CD4-positive, alpha-beta T cell treated with Interleukin-6 at 100 ng/mL for 8 hours (primary cell): ENCODE measurements at places on chromosomes 2 and 18.
A peak's percentile ranks its signal among the peaks of the same experiment; 100 is the strongest.

GRCh38 chr2:167275046-167275445 lies 386.8 kb downstream of the XIRP2 start:
- DNase-seq, result no peak

DNA sequence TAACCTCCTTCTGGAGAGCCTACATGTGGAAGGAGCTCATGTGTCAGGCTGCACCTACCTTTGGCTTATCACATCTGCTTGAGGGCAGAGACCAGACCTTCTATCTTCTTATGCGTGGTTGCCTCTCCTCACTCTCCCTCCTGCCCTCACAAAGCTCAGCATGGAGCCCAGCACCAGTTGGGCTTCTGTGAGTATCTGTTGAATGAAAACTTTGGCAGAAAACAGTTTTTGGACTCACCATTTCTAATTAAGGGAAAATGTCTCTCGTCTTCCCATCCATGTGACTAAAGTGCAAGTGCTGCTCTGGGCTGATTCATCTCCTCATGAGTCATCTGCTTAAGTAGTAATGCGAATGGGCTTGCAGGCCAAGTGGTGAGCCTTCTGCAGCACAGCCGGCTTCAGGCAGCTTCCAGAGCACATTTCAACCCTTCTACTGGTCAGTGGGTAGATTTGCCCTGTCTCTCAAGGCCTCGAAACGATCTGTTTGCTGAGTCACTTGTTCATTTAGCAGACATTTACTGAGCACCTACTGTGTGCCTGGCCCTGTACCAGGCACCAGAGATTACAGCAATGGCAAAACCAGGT lies 102.6 kb downstream of the VSNL1 start:
- no peak for DNase-seq

DNA sequence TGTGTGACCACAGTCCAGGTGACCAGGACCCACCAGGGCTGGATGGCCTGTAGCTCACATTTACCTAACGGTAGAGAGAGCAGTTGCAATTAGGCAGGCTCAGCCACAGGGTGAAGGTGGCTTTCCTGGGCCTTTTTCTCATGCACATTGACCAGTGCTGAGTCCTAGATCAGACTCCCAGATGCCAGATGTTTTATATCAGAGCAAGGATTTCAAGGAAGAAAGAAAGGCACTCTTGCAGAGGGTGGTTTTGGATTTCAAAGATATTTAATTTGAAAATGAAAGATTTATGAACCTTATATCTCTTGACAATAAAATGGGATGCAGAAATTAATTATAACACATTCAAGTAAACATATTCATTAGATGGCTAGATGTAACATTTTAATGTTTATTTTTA lies 694.2 kb upstream of the GYPC start:
- no peak for DNase-seq

DNA sequence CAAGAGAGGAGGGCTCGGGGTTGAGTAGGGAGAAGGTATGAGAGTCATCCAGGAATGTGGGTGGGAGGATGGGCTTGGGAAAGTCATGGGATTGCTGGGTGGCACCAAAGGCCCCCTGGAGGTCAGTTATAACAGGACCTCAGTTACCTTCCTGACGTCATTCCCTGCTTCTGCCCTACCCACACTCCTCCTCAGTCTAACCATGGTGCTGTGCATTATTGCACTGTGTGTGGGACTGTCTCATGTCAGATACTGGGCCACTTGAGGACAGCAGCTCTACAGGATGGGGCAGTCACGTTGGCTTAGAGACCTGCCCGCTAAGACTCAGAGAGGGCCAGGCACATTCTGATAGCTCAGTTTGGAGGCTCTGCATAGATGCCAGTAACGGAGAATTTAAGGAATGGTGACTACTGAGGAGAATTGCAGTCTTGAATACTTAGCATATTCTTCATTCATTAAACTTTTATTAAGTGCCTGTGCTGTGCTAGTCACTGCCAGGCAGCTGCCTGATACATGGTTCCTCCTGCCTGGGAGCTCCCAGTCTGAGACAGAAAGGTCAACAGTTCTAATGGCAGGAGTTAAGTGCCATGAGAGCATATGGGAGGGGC lies 90.5 kb downstream of the LAMA3 start:
- DNase-seq, result no peak

- DNase-seq, result no peak
Observed at GRCh38 chr18:23580677-23581367, 5.5 kb downstream of the NPC1 start.

DNA sequence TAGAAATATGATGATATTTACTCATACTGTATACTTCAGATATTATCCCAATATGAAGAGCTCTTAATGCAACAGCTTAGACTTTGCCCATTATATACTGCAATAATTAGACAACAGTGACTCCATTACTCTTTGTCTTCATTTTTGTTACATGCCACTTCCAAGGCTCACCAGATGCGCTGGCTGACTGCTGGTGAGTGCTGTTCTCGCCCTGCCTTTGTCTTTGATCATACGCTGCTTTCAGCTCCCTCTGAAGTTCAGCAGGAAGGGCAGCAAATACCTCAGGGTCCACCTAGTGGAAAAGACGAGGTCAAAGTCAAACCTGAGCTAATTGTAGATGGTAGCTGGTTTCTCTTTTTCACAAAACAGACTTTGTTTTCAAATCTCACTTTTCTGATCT lies 66.3 kb downstream of the EIF5B start:
- DNase-seq, result no peak

DNA sequence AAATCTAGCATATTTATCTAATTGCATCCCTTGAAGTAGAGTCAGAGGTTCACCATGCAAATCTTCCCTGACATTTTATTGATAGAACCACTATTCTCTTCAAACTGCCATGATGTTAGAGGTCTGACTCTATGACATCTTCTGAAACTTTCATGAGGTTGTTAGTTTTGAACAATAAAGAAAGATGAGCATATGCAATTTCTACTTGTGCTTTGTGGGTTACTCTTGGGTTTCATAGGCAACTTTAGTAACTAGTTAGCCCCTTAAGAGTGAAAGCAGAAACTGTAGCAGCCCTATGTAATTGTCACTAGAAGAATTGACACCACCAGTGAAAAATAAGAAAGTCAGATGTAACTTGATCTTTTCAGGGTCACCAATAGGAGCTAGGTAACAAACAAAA lies 53.1 kb upstream of the ZEB2 start:
- no peak for DNase-seq

GRCh38 chr2:109694190-109694589 lies 80.0 kb downstream of the SOWAHC start:
- no peak for DNase-seq

- DNase-seq, result no peak
Observed at GRCh38 chr2:2769481-2770431, 438.7 kb upstream of the MYT1L start.

DNA sequence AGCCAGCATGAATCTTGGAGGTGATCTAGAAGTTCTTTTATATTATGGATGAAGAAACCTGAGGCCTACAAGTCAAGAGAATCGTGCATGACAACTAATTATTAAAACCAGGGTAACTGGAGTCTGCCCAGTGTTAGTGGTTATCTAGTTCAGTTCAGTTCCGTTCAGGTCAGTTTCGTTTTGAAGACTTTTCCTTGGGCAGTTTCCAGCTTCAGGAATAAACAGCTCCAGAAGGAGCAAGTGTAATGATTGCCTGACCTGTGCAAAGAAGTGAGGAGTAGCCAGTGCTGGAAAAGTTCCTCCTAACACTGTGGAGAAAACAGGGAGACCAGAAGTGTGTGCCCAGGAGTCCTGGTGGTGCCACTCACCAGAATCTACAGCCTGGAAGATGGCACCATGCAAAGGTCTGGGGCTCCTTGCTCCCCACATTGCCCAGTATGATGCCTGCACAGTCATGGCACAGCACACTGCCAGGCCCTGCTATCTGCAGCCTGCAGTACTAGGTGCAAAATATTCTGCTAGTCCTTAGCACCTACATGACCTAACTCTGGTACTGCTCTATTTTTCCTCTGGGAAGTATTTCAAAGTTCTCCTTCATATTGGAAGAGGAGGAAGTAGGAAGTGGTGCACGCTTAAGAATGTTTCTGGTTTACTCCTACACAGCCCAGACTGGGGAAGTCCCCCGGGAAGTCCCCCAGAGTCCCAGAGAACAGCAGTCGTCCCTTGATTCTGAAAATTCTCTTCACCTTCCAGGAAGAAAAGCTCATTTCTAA lies 65.8 kb downstream of the SUMO1 start:
- DNase-seq, result no peak

DNA sequence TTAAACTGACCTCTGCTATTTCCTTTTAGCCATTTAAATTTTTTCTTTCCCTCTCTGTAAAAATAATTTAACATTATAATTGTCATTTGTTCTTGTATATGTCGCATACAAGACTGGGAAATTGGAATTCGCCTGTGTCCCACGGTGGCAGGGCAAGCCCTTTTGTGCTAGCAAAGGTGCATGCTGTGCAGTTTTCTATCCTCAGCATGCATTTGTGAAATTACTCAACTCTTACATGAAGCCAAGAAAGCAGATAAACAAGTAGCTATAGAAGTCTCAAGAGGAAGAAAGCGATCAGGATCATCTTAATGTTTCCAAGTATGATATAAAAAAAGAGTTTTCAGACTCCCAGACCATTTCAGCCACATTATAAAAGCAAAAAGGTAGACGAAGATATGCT lies 392.6 kb upstream of the CHST9 start:
- no peak for DNase-seq

- no peak for DNase-seq
Observed at GRCh38 chr18:50793641-50794565, 25.9 kb downstream of the MRO start.

GRCh38 chr2:157459486-157459885 lies 15.6 kb upstream of the CYTIP start:
- DNase-seq, result no peak

GRCh38 chr2:170929686-170930050 lies 615 bp downstream of the GORASP2 start:
- DNase-seq, result peak; percentile 22

GRCh38 chr2:188091220-188091619 lies 200.5 kb upstream of the GULP1 start:
- DNase-seq, result no peak
